Panc1 (cell line): ENCODE measurements at places on chromosomes 5 and 9.

- no peak for DNase-seq
Observed at GRCh38 chr5:160464466-160464797, 42.8 kb downstream of the PTTG1 start.

DNA sequence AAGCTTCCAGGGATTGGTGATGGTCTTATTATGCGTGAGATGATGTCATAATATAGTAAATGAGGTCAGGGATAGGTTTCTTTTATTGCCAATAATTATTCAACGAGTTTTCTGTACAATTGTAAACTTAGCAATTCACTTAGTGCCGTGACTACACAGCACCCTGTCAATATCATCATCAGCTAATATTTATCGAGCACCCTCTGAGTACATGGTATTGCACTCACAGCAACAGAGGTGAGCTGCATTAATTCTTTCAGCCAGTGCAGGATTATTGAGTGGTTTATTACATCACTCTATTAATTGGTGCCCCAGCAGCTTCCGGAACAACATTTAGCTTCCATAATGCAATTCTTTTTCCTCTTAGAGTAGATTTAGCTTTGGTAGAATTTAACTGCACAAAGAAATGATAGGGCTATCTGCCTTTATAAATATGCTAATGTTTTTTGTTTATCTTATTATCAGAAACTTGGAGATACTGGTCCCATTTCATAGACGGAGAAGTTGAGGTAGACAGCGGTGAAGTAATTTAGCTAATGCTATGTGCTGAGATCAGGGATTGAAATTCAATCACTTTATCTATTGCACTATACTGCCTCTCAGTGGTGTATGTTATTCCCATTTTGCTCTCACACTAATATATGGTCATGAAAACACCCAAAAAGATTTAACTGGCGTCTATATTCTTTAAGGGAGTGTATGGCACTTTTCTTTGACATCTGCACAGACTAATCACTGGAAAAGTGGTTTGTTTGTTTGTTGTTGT is 726.1 kb upstream of the WWC1 start:
- DNase-seq, result no peak

DNA sequence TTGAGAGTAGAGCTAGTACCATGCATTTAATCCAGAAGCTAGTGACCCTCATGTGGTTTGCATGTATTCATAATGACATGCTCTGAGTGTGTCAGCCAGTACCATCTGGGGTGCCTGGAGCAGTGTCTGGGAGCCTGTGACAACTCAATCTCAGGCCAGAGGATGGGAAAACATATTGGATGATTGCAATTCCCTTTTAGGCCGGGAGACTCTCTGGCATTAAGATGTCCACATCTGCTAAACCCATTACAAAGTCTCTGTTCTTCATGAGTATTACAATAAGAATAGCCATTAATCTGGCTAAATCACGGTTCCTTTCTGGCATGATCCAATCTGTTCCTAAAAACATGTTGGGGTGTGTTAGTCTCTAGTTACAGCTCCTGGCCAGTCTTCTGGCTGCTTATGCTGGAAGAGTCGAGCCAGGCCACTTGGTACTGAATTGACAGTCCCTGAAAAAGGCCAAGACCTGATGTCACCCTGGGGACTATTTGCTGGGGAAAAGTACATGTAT is 475.7 kb downstream of the ENC1 start:
- DNase-seq, result no peak

GRCh38 chr5:45796959-45797553 is 100.9 kb upstream of the HCN1 start:
- no peak for DNase-seq

DNA sequence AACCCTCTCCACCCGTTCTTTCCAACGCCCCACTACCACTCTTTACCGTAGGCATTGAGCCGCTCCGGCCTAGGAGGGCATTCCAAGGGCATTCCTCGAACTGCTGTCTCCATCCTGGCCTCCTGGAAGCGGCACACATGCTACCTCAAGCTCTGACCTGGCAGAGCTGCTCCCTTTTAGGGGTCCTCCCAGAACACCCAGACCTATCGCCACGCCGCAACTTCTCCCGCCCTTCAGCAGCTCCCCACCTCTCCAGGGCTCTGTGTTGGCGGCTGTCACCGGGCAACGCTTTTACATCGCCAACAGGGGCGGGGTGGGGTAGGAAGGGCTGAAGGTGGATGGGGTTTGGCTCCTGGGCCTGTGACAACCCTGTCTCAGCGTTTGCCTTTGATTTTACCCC is 4.6 kb upstream of the MYORG start:
- DNase-seq, result no peak

GRCh38 chr9:92146610-92147009 is 31.4 kb upstream of the SPTLC1 start:
- no peak for DNase-seq

GRCh38 chr9:35859310-35859989 is 10.8 kb downstream of the OR13J1 start:
- no peak for DNase-seq

DNA sequence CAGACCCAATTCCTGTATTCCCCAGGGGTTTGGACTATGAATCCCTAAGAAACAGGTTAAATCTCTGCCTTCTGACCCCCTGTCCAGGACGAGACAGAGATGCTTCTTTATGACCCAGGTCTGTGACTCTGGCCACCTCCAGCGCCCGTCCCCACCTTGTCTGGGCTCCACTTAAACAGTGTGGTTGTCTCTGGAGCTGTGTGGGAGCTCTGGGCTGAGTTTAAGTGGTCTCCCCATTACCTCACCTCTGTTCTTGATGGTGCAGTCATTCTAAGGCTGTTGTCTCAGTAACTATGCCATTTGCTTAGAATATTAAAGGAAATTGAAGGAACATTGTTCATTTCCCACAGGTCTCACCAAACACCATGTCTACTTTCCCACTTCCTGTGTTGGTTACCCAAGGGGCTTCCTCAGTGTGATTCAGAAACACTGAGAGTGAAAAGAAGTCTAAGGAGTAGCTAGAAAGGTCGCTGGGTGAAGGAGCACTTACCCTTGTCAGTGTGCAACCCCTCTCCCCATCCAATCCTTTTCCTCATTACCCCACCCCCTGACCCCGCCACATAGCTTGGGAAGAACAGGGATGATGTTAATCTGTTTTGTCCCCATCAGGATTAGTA is 127.8 kb upstream of the CKMT2 start:
- no peak for DNase-seq

- DNase-seq, result no peak
Observed at GRCh38 chr9:18610956-18611355, 137.0 kb downstream of the ADAMTSL1 start.

- DNase-seq, result no peak
Observed at GRCh38 chr9:37187713-37188439, 67.5 kb downstream of the ZCCHC7 start.

DNA sequence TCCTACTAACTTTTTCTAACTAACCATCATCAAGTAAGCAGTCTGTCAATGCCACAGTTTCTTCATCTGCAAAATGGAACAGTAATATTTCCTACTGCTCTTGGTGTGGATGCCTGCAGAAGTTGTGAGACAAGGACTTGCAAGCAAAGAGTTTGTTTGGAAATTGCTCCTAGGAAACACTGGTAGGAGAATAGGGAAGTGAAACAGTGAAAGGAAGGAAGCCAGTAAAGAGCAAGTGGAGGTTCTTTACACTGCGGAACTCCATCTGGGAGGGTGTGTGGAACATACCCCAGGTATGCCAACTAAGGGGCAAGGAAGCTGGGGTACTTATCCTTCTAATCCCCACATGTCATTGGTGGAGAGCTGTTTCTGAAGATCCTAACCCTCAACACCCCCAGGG is 119.9 kb downstream of the FOXD1 start:
- DNase-seq, result no peak
